Germinal center (tissue), 1 donor: ENCODE measurements at places on chromosomes 4 and X.

- DNase-seq = no peak
Observed at GRCh38 chr4:7655511-7656243, 220.9 kb upstream of the PSAPL1 start.

GRCh38 chr4:158492391-158492790 lies 29.3 kb upstream of the RXFP1 start:
- no peak for DNase-seq

DNA sequence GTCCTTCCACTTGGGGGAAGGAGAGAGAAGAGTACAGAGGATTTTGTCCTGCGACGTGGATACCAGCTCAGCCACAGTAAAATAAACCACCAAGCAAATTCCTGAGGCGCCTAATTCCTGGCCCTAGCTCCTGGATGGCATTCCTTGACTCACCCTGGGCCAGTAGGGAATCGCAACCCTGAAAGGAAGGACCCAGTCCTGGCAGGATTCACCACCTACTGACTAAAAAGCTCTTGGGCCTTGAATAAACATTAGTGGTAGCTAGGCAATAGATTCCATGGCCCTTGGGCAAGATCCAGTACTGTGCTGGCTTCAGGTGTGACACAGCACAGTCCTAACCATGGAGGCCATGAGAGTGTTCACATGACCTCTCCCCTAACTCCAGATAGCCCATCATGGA lies 45.6 kb downstream of the GABRA3 start:
- no peak for DNase-seq

- DNase-seq = no peak
Observed at GRCh38 chrX:30798810-30799209, 90.2 kb downstream of the TAB3 start.
